Caco-2 (cell line): ENCODE measurements at places on chromosomes 2 and 18. TPM values are rescaled to one million over a fixed set of nuclear protein-coding genes. Genes with fewer than 3 reads are reported as not detected.

GRCh38 chr2:85355521-85355920 is 952 bp downstream of the ELMOD3 start:
- no peak for DNase-seq

- no peak for DNase-seq
Measured at GRCh38 chr2:196160101-196160500, 11.3 kb downstream of the STK17B start.

DNA sequence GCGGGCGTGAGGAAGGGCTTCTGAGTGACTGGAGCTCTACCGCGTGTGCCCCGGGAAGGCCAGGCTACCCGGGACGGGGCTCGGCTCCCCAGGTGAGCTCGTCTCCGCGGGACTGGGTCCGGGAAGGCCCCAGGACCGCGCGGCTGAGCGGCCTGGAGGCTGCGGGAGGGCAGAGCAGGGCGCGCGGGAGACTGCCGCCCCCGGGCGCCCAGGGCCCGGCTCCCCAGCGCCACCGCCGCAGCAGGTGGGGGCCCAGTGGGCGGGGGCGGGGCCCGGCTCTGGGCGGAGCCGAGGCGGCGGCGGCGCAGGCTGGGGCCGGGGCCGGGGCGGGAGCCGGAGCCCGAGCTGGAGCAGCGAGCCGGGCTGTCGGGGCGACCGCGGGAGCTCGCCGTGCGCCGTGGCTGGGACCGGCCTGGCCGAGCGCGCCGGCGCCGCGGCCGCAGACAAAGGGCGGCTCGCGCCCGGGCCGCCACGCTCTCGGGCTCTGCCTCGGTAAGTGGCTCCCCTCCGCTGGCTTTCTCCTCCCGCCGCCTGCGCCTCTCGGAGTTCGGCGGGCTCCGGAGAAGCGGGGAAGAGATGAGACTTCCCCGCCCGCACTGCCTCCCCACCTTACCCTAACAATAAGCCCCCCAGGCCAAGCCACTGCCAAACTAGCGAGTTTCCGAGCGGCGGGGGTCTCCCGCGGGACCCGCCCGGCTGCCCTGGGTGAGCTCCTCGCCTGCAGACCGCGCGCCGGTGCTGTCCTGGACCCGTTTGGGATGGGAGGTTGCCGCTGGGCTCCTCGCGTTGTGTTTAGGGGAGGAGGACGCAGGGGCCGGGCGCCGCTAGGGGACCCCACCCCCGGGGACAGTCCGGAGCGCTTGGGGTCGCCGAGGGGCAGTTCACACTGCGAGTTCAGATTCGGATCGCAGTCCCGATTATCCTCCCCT is at the start of gene MAPK4:
TSS of gene MAPK4 (plus strand) at position 336 of the 929 bp plus-strand sequence. CDS start 103,872 bp downstream, outside the sequence.
- DNase-seq: no peak

DNA sequence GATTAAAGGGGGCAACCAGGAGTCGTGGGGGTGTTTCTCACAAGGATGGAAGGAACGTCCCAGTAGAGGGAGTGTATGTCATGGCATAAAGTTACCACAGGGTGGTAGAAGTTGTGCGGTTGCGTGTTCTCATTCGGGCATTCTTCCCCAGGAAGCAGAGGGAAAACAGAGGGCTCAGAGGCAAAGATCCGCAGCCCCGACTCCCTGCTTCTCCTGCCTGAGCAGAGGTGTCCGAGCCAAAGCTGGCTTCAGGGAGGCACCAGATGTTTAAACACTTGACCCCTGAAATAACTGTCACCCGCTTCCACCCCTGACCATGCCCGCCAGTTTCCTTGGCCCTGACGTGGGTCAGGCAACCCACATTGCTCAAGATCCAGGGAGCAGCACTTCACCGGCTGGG is 83.7 kb downstream of the EN1 start:
- DNase-seq: no peak

DNA sequence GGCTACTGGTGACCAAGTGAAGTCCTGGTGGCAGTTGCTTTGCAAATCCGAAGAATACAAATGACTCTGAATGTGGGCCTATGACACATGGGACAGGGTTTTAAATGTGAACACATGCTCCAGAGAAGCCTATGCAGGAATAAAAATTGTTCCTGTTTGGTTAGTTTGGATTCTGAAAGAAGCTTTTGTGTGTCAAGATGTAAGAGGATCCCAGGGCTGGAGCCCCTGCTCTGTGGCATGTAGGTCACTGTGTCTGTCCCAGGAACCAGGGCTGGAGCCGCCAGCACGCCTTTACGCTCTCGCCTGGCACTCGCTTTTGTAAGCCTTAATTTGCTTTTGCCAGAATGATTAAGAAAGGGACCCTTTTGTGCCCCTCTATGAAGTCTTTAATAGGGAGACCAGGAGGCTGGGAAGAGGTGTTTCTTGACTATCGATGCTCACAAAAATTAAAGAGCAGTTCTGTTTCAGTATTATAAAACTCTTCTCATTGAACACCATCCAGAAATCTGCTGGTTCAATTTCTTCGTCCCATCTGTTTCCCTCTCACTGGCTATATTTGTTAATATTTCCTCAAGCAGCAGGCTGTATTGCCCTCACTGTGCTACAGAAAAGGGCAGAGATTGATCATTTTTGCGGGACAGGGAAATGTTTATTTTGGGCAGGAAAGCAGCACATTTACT is 532.7 kb upstream of the POU3F3 start:
- no peak for DNase-seq

GRCh38 chr2:216743781-216744180 is 48.4 kb upstream of the IGFBP5 start:
- no peak for DNase-seq

- DNase-seq: no peak
Measured at GRCh38 chr2:37753758-37754157, 82.3 kb upstream of the CDC42EP3 start.

GRCh38 chr2:126665483-126665882 is 9.5 kb downstream of the GYPC start:
- no peak for DNase-seq

GRCh38 chr2:108586631-108587030 is 52.4 kb downstream of the LIMS1 start:
- DNase-seq: no peak

The SH3RF3 gene
- 0.98 and 1.1 TPM in 2 replicates for total RNA-seq

The SERPINB5 gene
- total RNA-seq: not detected in 2 replicates

The HOXD4 gene
- 1.00 and 1.2 TPM in 2 replicates for total RNA-seq

The MC5R gene
- not detected in 2 replicates for total RNA-seq
